ENCODE measurements at places on chromosomes 11 and 22. TPM values are rescaled to one million over a fixed set of nuclear protein-coding genes. Genes with fewer than 3 reads are reported as not detected.

GRCh38 chr11:59918480-59918879 lies 19.8 kb upstream of the OOSP1 start:
- DNase-seq, result no peak

Gene ELFN2
- 0.35 TPM for total RNA-seq

Gene EMID1
- 5.7 TPM for total RNA-seq

DNA sequence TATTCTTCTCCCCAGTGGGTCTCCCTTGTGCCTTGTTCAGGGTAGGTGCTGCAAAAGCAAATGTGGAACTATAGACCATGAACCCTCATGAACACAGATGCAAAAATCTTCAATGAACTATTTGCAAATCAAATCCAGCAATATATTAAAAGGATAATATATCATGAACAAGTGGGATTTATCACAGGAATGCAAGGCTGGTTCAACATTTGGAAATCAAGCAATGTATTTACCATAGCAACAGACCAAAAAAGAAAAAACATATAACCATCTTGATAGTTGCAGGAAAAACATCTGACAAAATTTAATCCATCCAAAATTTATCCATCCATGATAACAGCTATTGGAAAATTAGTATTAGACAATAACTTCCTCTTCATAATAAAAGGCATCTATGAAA lies 11.4 kb upstream of the OSBPL5 start:
- DNase-seq, result no peak

Gene CRYBB3
- 0.13 TPM for total RNA-seq

- DNase-seq, result no peak
These were observed 532.1 kb downstream of the TBC1D22A start for GRCh38 chr22:47294576-47294975.

All from muscle of leg (tissue), 16 donors.